NCI-H1694 (cell line): ENCODE measurements at places on chromosomes 7 and 10.

- no peak for DNase-seq
Observed at GRCh38 chr10:90328896-90329295, 528.9 kb downstream of the HTR7 start.

- DNase-seq: no peak
Observed at GRCh38 chr7:140670343-140670935, 2.3 kb upstream of the ADCK2 start.

DNA sequence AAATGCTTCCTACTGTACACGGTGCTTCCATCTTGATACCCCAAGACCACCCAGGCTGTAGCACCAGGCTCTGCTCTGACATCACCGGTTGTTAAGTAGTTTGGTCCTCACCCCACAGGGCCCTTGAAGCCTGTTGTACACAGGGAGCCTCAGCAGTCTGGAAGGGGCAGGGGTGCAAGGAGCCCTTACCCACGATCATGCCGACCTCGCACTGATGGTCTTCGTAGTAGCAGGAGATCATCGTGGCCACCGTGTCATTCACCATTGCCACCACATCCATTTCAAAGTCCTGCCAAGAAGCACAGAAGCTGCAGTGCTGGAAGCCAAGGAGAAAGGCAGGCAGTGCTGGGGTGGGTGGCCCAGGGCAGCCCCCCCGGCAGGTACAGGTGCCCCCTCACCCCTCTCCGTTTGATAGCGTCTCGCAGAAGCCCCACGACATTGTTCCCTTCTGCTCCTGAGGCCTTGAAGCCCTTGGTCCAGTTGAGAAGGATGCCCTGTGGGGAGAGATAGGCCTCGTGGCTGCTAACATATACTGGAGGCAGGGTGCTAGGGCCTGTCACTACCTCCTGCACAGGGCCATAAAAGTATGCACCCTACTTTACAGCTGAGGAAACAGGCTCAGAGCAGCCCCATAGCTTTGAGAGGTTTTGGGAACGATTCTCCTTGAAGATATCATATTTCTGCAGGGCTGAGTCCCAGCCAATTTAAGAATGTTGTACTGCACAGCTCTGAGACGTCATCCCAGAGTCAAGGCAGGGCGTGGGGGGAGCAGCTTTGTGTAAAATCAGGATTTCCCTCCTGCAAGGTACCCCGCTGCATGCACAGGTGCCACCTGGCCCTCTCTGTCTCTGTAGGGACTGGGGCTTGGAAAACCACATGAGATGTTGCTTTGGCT is 8.7 kb upstream of the MYL7 start:
- DNase-seq: no peak

DNA sequence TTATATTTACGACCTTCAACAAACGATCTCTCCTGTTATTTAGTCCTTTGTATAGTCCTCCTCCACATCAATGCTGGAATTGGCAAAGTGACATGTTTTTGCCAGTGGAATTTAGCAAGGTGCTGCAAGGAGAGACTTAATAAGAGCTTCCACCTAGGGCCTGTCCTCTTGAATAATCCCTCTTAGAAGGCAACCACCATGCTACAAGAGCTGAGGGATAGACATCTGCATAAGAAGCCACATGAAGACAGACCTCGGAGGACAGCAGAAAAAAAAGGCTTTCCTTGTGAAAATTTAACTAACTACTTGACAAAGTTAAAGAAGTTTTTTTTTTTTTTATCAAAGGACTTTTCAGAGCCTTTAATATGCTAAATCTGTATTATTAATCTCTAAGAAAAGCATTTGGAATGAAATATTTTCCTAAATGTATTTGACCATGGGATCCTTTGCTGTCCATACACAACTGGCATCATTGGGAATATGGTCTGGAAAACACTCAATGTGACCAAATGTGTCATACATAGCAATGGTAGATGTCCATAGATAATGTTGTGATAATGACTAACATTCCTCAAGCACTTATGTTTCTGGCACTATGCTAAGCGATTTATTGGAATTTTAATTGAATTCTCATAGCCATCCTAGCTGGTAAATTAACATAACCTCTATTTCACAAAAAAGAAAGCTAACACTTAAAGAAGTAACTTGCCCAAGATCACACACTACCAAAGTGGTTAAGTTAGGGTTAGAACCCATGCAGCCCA is 13.2 kb downstream of the HYCC1 start:
- DNase-seq: no peak

DNA sequence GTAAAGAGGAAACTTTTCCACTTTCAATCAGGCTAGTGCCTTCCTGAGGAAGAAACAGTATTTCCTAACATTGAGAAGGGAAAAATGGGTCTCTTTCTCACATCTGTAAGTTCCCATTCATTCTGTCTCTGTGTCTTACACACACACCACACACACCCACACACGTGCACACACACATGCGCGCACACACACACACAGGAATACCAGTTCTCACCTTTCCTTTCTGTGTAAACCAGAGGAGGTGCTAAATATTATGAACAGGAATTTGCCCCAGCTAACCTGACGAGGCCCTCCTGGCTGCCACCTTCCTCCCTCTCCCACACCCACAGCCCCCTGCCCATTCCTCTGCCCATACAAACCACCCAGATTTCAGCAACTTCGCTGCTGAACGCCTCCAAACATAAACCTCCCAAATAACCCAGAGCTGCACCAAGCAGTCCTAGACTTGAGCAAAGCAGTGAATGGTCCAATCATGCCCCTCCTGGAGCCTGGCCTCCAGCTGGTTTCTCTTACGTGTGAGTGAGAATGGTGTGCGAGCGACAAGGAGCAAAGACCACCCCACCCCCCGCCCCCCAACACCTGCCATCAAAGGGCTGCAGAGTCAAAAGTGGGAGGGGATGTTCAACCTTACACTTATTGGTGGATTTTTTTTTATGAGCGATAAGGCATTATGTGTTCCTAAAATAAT is 190.5 kb downstream of the HECW1 start:
- no peak for DNase-seq

DNA sequence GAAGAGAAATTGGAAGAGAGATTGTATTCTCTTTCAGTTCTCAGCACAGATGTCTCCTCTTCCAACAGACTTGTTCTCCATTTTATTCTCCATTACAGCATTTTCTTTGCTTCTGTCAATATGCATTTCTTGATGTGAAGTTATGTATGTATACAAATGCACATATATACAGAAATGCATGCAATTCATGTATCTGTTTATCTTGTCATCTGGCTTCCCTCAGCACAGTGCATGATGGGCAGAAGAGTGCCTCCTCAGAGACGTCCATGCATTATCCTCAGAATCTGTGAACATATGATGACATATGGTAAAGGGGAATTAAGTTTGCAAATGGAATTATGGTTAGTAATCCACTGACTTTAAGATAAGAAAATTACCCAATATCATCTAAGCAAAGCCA is 106.7 kb upstream of the VWC2 start:
- DNase-seq: no peak

DNA sequence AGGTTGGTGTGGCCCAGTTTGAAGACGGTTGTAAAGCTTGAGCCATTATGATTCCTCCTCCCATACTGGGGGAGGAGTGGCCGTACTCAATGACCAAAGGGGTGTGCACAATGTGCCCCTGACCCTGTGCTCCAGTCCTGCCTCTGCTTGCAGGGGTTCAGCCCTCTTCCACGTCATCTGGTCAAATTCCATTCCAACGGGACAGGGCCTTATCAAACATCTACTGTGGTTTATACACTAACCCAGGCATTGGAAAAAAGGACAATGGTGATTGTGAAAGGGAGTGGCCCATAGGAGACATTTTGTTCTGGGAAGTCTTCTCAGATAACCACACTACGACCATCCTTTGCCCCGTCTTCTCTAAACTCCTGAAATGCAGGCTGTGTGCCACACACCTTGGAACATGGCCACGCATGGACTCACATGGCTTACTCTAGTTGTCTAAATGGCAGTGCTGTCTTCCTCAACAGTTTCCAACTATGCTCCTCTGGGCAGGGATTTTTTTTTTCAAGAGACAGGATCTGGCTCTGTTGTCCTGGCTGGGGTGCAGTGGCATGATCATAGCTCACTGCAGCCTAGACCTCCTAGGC is 103.0 kb downstream of the JCAD start:
- no peak for DNase-seq

DNA sequence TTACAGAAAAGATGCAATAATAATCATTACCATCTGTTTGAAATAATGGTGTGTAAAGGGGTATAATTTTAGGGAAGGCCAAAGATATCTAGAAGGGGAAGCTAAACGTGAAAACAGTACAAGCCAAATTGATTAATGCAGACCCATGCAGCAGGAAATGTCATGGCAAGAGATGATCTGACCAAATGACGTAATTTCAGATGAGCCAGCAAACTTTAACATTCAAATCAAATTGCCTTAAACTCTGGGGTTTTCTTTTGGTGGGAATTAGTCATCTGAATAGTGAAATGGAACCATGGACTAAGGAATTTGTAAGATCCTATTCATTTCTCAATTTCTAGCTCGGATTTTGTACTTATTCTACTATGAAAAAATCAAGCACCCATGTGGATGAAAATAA is 21.4 kb upstream of the SCIN start:
- no peak for DNase-seq

DNA sequence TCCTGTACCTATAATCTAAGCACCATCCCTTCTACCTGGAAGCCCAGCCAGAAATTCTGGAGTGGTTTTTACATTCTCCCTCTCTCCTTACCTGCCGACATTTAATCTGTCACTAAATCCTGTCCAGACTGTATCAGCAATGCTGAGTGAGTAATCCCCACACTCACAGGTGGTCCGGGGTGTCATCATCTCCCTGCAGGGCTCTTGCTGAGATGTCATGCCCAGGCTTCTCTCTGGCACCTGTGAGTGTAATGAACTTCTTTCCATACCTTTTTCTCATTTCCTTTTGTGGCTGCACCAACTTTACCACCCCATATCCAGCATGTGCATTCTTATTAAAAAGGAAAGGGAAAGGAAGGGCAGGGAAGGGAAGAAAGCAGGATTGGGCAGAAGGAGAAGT is 355.2 kb downstream of the CCSER2 start:
- DNase-seq: no peak

DNA sequence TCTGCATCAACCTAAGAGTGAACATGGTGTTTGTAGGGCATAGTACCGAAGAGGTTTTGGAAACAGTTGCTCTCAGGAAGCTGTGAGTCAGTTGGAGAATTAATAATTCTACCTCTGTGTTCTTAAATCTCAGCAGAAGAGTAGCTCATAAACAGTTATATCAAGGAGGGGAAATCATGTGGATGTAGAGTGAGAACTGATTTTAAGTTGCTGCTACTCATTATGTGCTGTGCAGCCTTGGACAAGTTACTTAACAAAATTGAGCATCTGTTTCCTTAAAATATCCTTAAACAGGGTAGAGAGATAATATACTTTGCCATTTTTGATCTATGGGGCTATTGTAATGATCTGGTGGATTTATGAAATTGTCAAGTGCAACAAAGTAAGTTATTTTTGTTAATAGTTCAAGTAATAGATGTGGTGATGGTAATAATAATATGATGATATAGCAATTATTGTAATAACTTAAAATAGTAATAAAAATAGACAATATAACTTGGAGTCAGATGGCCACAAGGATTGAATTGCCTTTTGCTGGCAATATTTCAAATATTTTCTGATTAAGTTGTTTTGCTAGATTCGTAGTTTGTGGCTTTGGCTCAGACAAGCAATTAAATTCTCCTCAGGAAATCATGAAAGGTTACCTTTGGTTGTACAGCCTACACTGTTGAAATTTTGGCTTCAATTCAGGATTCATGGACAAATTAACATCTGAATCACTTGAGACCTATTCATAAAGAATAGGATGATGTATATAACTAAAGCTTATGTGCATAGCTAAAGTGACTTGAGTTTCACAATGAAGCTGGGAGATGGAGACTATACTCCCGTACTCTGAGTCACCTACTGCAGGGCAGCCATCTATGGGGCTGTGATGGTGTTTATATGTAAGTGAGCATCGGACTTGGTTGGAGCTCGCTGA is 228.5 kb downstream of the CDK14 start:
- DNase-seq: no peak

DNA sequence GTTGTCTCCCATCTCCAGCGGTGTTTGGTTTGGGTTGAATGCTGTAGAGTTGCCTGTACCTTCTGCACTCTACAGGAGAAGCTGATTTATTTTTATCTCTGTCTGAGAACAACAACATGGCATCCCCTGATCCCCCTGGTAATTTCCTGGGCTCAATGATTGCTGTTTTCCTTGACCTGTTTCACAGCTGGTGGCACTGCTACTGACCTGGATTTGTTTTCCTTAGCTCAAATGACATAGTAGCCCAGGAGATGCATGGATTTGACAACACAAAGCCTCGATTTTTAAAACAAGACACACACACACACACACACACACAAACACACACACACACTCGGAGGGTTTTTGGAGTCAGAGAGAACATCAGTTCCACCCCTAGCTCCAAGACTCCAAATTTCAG is 301.6 kb downstream of the NRG3 start:
- no peak for DNase-seq

GRCh38 chr7:53611043-53611442 is 575.6 kb downstream of the POM121L12 start:
- DNase-seq: no peak

GRCh38 chr10:96496281-96496925 is 17.3 kb downstream of the TLL2 start:
- no peak for DNase-seq

GRCh38 chr7:99679032-99679399 is 780 bp downstream of the CYP3A5 start:
- no peak for DNase-seq

DNA sequence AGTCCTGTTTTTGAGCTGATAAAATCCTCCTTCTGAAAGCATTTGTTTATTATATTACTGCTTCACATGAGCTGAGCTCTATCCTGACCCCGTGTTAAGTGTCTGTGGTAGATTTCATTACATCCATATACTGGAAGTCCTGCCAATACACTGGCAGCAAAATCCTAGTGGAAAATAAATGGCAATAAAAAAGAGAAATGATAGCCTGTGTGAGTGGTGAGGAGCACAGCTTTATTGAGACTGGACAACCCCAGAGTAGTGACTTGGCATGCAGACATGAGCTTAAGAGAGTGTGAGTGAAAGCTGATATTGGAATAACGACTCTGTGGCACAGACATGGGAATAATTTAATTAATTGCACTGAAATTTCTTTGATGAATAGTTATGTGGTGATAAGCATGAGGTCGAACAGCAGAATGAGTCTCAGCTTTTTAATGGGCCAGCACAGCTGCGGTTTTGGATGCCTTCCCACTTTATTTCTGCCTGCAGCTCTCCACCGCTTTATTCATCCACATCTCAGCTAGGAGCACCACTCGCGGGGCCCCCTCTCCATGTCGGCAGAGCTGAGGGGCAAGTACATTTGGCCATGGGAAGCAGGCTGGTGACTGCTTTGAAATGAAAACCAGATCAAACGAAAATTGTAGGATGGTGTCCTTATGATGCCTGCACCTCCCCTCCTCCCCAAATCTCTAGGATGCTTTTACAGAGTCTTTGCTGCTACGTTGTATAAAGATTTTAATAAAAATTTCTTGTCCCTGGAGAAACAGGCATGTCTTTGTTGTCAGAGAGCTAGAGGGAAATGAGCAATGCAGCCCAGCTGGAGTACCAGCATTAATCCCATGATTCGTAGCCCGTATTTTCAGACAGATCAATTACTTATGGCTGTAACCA is 494.3 kb downstream of the AUTS2 start:
- DNase-seq: peak; percentile 77

- DNase-seq: no peak
Observed at GRCh38 chr10:72308320-72308987, 34.7 kb downstream of the DDIT4 start.

- no peak for DNase-seq
Observed at GRCh38 chr10:78803710-78804109, 265.1 kb upstream of the ZMIZ1 start.
